ENCODE measurements at places on chromosomes 7 and 10.

- DNase-seq = no peak
Measured at GRCh38 chr10:102421507-102421756, 796 bp downstream of the FBXL15 start.

DNA sequence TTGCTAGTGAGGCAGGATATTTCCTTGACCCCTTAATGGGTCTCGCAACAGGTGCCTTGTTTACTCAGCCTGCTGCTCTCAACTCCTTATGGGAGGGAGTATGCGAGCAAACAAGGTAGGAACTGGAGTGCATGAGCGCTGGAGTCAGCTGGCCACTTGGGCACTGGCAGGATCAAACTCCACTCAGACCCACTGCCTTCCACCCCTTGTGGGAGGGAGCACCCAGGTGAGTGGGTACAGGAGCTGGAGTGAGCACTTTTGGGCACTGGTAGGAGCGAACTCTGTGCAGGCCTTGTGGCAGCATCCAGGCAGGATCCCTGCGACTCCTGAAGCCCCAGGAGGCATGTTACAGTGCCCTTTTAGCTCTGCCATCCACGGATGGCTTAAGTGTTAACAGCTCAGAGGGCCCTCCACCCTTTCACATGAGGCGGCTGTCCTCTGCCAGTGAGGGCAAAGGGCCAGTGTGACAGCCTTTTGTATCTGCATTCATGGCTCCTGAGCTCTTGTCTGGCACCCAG is 123.2 kb downstream of the ST7 start:
- DNase-seq = no peak

DNA sequence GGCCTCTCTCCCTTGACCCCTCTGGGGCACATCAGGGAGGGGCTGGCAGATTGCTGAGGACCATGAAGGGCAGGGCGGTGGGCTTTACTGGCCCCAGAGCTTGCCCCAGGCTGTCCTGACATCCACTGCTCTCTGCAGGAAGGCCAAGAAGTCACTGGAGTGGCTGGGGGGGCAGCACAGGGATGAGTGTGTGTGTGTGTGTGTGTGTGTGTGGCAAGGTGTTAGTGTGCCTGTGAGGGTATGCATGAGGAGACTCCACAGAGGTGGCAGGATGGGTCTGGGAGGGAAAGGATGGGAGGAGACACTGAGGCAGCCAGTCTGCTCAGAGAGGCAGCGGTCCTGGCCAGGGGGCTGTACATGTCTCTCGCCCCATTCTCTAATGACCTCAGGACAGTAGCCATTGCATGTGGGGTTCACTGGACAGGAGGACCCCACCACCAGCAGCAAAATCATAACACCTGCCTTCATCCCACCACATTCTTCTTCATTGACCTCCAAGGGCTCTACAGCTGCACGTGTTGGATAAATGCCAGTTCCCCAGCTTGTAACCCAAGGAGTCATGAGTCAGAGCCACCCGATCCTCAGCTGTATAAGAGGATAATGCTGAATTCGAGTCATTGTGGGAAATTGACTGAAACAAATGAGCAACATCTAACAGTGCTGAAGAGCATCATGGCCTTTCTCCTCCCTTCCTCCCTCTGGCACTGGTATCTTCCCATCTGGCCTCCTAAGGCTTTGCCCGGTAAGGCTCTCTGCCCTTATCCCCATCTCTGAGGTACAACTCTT is 720.5 kb downstream of the GRID1 start:
- DNase-seq = no peak

DNA sequence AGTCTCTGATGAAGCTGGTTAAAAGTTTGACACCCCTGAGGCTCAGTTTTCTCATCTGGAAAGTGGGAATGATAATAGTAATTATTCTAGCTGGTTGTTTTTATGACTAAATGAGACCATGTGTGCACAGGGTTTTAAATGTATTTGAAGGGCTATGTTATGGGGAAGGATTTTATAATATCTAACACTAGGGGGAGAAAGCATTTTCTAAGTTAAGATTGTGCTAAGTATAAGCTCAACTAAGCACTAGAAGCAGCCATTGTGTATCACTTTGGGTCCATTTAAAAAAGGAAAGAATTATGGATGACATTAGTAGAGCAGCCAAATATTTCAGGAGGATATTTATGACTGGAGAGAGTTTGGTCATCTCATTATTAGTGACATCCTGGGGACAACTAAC is 49.5 kb upstream of the CREB5 start:
- no peak for DNase-seq

GRCh38 chr7:33346055-33346454 is 216.7 kb downstream of the BBS9 start:
- no peak for DNase-seq

DNA sequence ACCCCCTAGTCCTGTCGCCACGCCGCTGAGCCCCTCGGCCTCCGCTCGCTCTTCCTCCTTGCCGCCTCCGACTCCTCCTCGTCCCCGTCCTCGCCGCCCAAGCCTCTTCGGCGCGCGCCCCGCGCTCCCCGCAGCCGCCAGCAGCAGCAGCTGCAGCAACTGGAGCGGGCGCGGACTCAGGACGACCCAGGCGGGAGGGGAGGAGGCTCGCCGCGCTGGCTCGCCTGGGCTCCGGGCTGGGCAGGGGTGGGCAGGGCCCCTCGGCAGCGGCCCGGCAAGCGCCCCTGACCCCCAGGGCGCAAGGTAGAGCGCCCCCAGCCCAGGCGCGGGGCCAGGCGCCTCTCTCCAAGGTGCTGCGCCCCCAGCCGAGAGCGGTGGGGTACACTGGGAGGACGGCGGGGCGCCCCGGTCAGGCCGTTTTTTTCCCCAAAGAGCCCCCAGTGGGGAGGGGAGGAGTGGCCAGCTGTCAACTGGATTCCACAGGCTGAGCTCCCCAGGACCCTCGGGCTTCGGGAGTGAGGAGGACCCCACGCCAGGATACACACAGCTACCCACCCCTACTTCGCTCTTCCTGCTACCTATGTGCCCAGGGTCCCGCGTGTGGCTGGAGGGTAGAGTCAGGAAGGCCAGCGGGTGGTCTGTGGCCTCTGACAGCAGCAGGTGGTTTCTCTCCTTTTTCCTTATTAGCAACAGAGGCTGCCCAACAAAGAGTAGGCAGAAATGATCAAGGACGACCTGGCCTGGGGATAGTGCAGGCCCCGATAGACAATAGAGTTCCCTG is 903 bp upstream of the KCNMA1 start:
- no peak for DNase-seq

DNA sequence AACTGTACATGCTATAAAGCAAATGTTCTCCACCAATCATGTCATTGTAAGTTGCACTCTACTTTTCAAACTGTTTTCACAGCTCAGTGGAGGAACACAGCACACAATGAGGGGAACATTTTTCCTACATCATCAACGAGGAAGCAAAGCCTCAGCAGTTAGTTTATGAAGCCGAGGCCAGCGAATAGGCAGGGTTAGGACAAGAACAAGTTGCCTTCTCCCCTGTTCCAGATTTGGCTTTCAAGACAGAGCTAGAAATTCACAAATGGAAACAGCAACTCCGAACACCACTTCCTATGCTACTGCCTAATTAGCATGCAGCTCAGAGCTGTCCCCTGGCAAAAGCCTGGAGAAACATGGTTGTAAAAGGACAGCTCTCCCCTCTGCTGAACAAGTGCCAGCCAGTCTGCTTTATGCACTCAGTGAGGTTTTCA is 19.8 kb downstream of the ITGB8 start:
- DNase-seq = no peak

DNA sequence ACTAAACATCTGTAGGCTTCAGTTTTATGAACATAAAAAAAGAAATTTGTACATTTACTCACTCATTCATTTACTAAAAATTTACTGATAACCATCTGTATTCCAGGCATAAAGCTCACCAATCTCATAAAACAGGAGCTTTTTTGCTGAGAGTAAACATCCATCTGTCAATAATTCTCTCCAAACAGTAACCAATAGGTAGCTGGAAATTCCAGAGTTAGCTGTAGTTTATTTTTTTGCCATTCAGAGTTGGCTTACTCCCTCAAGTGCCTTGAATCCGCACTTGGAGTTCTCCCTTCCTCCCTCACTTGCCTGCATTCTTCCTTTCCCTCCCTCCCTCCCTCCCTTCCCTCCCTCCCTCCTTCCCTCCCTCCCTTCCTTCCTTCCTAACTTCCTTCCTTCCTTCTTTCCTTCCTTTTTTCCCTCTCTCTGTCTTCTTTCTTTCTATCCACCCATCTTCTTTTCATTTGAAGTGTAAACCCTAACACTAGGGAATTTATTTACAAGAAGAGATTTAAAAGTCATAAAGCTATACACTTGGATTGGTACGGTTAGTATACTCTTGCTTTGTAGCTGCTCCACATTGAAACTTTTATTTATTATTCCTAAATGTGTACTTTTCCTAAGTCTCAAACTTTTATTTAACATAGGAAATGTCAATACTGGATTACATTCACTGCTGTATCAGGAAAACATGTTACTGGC is 44.6 kb upstream of the BICC1 start:
- no peak for DNase-seq

- DNase-seq = peak; percentile 40
Measured at GRCh38 chr7:116525298-116525912, 569 bp downstream of the CAV1 start.

DNA sequence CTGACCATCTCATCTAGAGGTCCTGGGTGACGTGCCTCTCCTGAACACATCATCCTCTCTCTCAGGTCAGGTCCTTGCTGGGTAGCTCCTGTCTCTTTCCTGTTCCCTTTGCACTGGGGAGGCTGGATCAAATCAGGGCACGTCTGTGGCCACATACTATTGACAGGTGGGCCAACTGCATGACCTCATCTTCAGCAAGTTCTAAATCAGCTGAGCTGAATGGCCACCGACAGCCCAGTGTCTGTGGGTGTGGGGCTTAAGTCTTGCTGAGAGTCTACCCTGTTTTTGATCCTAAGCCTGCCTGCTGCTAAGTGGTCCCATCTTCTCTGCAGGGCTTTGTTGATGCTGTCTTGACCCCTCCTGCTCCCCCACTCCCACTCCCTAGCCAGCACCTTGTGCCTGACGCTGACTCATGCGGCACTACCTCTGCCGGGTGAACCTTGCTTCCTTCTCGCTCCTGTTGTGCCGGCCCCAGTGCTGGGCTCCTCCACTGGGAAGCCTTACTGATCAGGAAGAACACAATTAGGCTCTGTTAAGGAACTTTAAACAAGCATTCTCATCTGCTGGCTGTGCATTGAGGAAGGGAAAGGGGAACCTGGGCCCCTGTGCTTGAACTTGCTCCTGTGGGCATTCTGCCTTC is 440.4 kb downstream of the PLXNA4 start:
- DNase-seq = no peak

DNA sequence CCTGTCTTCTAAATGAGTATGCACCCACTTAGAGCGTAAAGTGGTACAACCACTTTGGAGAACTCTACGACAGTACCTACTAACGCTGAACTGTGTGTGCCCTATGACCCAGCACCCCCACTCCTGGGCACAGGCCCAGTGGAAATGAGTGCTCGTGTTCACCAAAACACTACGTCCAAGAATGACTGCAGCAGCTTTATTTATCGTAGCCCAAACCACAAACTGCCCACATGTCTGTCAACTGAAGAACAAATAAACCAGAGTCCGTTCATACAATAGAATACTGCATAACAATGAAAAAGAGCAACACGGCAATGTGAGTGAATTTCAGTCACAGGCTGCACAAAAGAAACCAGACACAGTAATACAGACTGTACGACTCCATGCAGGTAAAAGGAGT is 35.4 kb downstream of the TLL2 start:
- no peak for DNase-seq

DNA sequence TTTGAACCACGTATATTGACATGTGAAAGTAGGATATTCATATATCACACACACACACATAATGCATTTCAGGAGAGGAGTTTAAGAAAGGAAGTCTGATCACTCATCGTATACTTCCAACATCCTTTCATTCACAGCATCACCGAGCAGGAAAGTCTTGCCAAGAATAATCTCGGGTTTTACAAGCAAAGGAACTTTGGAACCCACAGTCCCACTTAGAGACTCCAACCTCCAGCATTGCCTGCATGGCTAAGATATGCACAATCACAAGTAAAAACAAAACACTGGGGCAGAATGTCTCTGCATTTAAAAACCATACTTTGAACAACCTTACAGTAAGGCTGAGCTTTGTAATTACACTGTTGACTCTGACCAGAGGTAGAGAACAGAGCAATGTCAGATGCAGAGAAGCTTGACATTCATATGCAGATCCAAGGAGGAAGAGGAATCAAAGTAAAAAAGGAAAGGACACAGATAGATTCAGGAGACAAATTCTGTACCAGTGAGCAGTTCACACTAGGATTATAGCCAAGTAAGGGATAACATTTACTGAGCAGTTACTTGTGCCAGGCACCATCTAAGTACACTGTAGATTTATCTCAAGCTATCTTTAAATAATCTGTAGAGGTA is 14.8 kb downstream of the THSD7A start:
- DNase-seq = no peak

DNA sequence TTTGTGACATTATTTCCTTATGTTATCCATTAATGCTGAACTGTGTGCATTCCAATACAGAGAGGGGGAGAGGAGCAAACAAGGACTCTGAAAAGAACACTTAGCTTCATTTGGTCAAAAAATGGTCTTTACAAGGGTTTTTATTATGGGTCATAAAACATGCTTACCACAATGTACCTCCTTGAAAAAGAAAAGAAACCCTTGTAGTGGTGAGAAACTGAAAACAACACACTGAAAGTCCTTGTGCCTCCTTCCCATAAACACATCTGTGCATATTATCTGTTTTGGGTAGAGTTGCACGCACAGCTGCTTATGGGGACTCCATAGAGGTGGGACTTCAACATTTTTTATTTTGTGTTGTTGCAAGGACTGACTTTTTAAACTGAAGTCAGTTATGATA is 98.7 kb downstream of the CDK6 start:
- no peak for DNase-seq

DNA sequence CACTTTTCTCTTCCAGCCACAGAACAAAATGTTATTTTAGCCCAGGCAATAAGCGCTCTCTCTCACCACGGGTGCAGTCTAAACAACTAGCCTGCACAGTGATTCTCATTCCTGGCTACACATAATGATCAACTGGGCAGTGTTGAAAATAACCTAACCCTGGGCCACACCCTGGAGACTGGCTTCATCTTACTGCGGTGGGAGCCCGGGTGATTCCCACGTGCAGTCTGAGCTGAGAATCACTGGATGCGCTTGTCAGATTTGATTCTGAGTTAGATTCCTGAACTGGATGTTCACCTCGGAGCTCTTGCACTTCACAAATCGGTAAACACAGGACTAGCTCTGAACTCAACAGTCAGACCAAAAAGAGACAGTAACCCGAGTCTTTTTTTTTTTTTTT is 14.9 kb downstream of the ZC3HAV1 start:
- DNase-seq = no peak

GRCh38 chr10:79050896-79051555 is 17.7 kb upstream of the ZMIZ1 start:
- no peak for DNase-seq

All from naive B cell (primary cell).